ENCODE measurements at places on chromosomes 5 and 9.
A peak's percentile ranks its signal among the peaks of the same experiment; 100 is the strongest.

GRCh38 chr5:23528677-23529076 is 21.3 kb downstream of the PRDM9 start:
- DNase-seq: no peak

DNA sequence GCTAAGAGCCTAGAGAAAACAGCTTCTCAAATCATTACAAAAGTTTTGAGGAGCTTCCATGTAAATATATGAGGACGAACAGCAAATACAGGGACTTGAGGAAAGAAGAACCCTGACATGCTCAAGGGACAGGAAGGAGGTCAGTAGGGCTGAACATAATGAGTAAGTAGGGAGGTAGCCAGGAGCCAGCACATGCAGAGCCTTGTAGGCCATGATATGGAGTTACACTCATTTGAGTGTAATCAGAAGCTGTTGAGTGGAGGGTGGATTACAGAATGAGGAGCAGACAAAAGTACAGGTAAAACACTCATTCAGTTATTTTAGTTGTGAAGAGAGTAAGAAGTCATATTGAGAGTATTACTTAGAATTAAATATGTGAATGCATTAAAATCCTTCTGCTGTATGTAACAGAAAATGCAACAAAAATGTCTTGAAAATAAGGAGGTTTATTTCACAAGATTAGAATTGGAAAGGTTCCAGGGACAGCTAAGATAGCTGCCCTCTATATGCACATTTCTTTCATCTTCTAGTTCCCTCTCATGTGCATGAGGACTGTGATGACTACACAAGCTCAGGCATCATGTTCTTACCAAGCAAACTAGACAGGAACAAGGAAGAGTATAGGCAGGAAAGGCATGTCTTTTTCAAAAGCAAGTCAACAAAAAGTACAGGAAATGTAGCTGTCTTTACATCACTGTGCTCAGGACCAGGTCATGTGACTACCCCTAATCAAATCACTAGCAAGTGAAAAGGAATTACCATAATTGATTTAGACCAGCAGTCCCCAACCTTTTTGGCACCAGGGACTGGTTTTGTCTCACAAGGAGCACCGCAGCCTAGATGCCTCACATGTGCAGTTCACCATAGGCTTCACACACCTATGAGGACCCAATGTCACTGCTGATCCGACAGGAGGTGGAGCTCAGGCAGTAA is 87.2 kb downstream of the TMEM232 start:
- no peak for DNase-seq

- DNase-seq: no peak
Observed at GRCh38 chr9:96502539-96503373, 52.8 kb downstream of the HABP4 start.

DNA sequence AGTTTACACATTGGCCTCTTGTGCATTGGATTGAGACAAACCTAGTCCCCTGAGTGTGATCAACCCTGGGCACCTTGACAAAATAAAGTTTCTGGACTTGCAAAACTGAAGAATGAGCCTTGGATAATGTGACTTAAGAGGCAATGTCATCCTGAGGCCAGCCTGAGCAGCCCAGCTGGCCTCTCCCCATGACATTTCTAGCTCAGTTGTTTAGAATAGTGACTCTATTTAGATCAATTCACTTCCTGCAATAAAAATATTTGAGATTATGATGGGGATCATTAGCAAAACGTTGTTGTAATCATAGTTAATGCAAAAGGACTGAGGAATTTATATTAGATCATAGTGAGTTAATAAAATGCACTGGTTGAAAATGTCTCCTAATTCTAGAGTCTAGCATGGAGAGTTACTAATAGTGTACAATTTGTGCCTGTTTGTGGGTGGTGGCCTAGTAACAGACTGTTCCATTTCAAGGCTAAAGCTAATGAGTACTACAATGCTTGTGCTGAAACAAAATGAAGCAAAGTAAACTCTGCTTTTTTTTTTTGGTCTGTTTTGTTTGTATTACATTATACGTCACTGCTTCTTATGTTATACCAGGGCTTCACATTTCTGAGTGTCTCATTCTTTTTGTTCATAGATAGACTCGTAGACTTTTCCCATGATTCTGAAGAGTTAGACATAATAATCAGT is 10.9 kb upstream of the RHOBTB3 start:
- no peak for DNase-seq

DNA sequence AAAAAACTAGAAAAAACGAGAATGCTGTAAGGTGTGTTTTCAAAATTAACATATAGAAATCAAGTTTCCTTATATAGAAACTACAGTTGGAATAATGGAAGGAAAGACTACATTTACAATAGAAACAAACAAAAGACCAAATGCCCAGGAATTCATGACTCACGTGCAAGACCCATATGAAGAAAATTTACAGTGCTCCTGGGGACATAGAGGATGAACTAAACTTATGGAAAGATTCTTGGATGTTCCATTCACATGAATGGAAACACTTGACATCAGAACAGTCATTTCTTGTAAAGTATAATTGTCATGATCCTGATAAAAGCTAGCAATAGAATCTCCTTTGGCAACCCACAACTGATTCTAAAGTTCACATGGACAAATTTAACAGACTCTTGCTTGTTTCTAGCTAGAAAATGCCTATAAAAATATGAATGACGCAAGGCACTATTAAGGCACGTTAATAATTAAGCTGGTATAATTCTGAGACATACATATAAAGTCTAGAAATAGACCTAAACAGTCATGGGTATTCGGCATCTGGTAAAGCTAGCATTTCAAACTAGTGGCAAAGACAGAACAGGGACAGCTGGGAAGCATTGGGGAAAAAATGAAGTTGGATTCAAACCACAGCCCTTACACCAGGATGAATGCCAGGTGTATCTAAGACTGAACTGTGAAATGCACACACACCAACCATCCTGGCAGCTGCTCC is 5.1 kb upstream of the ZFP62 start:
- DNase-seq: no peak

GRCh38 chr5:1995491-1995890 is 112.8 kb upstream of the IRX4 start:
- DNase-seq: no peak

- no peak for DNase-seq
Observed at GRCh38 chr9:38185647-38186403, 116.8 kb upstream of the SHB start.

DNA sequence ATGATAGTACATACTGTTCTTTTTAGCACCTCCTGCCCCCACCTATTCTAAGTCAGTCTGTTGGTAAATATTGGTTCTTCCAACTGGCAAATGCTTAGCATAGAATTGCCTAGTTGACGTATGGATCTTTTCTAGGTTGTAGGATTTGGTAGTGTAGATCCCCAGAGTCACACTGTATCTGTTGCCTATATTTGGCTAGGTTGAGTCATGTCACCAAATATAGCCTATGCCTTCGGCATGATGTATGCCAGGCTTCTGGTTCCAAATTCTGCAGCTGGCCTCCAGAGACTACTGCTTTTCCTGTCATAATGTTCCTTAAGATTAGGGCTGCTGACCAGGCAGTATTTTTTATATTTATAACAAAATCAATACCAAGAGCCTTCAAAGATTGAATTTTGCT is 38.2 kb downstream of the CPEB4 start:
- no peak for DNase-seq

DNA sequence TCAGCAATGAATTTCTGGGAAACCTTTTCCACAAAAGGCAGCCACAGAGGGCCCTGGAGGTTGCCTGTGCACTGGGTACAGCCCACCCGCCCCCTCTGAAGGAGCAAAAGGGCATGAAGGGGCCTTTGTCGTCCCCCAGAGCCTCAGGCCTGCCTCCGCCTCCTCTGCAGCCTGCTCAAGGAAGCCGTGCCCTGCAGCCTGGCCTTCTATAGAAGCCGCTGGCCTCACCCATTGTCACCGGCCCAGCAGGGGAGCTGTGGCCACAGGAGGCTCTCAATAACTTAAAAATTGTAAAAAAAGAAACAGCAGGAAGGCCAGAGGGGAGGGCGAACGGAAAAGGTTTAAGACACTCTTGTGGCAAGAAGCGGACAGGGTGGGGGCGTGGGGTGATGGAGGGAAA is 213.3 kb downstream of the IRX2 start:
- no peak for DNase-seq

- no peak for DNase-seq
Observed at GRCh38 chr5:36392818-36393217, 91.1 kb upstream of the RANBP3L start.

GRCh38 chr5:67301285-67301903 is 104.8 kb upstream of the CD180 start:
- no peak for DNase-seq

DNA sequence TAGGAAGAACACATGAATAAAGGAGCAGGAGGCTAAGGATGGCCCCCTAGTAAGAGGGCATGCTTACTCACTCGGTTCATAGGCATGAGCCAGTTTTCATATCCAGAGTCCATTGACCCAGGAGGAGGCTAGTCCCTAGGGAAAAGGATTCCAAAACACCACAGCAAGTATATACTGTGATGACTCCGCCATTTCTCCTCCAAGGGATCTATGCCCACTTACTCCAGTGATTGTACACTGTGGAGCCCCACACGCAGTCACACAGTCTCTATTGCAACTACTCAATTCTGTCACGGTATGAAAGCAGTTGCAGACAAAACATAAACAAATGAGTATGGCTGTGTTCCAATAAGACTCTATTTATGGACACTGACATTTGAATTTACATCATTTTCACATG is 117.7 kb upstream of the ALDH1B1 start:
- peak; percentile 22 for DNase-seq

DNA sequence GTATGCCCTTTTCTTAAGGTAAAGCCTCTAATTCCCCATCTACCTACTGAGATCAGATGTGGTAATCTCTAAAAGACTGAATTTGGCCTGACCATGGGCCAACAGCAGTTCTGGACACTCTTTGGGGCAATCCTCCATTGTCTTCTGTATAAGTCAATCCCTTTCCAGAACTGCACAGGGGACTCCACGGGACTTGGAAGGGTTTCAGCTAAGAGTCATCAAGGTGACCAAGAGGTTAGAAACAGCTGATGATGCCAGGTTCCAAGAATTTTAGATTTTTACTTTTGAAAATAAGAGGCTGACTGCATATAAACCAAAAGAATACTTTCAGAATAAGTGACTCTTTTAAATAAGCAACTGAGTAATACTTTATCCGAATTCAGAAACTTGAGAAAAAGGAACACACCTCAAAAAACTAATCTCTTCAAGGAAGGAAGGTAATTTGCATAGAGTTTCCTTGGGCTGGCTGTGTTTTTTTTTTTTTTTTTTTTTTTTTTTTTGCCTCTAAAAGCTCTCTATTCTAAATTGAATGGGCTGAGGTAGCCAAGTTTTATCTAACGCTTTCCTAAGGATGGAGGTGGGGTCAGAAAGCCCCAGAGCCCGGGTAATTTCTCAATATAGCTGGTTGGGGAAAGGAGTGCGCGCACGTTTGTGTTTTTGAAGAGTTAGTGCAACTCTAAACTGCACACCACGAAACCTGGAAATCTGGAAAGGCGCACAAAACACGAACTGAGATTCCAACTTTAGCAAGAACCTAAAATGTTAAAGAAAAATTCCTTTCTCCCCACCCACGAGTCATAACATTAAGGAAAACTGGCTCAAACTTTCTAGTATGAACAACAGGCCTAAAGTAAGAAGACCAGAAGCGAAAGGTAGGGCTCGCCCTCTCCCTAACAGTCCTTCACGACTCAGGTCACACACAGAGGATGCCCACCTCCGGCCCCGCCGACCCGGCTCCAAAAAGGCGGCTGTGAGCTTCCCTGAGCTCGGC is 1.3 kb downstream of the VCP start:
- DNase-seq: no peak

GRCh38 chr9:80028501-80028900 is 456.7 kb downstream of the TLE4 start:
- DNase-seq: no peak

GRCh38 chr9:134187110-134187531 is 22.8 kb upstream of the RNU6ATAC start:
- DNase-seq: no peak

GRCh38 chr5:43561356-43561755 is 4.5 kb upstream of the PAIP1 start:
- DNase-seq: no peak

DNA sequence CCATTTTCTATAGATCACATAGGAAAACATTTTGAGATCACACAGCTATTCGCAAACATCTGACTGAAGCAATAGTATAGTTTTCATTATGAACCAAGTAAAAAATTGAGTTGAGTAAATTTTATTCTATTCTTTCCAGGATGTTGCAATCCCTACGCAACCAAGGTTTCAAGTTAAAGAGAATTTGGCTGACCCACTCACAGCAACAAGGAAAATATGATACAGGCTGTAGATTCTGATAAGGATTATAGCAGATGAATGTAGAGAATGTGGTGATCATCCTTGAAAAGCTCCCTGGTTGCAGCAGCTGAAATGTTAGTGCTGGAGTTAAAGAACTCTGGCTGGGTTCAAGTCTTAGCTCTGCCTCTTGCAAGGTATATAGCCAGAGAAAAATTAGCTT is 4.7 kb downstream of the ABCA1 start:
- DNase-seq: no peak

GRCh38 chr9:8723195-8723594 is 923.6 kb upstream of the DMAC1 start:
- no peak for DNase-seq

- DNase-seq: peak; percentile 44
Observed at GRCh38 chr9:116589392-116590354, 97.4 kb upstream of the TRIM32 start.

DNA sequence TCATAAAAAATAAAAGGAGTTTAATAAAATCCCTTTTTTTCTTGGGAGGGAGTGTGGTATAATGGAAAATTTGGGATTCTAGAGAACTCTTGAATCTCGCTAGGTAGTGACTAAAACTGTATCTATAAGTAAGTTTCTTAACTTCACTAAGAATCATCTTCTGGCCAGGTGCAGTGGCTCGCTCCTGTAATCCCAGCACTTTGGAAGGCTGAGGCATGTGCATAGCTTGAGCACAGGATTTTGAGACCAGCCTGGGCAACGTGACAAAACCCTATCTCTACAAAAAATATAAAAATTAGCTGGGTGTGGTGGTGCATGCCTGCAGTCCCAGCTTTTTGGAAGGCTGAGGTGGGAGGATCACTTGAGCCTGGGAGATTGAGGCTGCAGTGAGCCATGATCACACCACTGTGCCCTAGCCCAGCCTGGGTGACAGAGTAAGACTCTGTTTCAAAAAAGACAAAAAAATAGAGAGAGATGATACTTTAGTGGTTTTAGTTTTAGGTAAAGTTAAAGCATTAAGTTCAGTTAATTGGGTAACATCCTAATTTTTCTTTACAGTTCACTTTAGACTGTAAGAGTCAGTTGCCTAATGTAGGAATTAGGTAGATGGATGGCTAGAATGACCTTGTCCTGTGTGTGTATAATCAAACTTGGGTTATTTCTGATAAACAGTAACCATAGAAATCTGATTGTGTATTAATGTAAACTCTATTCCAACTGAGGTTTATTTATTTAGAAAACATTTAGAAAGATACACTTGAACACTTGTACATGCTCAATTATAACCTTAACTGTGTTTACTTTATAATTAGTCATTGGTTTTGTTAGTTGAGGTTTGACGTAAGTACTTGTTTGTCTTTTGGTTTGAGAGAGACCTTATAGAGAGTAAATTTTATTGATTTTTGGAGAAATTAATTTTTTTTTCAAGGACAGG is 17.8 kb downstream of the UNC13B start:
- DNase-seq: no peak
